ENCODE measurements at places on chromosomes 6 and 20. TPM values are rescaled to one million over a fixed set of nuclear protein-coding genes. Genes with fewer than 3 reads are reported as not detected.

- no peaks in the 10 kb centered on the region for H3K36me3 ChIP-seq
- no peaks in the 10 kb centered on the region for H3K4me1 ChIP-seq
- no peak overlapping the region for H3K4me3 ChIP-seq
- H3K27ac ChIP-seq = no peak overlapping the region
- no peak for DNase-seq
Measured at GRCh38 chr20:4045741-4046140, 30.4 kb upstream of the RNF24 start.

DNA sequence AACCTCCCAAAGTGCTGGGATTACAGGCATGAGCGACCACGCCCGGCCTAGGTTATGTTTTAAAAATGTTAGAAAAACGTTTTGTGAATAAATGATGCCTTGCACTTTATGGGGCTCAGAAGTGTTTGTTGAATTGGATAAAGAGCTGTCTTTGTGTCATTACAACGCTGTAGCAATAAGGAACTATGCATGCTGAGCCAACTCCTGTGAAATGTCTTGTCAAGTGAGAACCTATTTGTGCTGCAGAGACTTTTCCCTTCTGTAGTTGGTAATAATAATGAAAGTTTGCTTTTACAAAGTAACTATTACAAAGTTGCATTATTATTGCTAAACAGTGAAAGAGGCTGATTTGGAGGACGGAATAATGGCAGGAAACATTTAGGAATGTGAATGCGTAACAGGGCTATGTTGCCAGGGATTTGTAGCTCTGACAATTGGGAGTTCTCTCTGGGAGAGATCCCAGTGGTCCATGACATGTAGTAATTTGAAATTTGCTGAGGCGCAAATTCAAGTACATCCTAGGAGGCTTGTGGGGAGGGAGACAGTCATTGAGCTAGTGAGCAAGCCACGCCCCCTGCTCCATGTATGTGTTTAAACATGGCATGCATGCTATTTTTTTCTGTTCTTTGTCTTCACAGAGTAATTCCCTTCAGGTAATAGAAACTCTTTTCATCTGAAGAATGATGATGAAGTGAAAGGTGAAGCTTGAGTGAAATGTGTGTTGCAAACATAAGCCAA is 16.8 kb upstream of the BICRAL start:
- no peak overlapping the region for H3K4me3 ChIP-seq
- no peaks in the 10 kb centered on the region for H3K36me3 ChIP-seq
- no peaks in the 10 kb centered on the region for H3K27me3 ChIP-seq
- H3K4me1 ChIP-seq = peaks cover 12% of the 10 kb centered on the region
- H3K27ac ChIP-seq = no peak overlapping the region

GRCh38 chr20:16007164-16007563 is 566.1 kb downstream of the KIF16B start:
- H3K27me3 ChIP-seq = no peaks in the 10 kb centered on the region
- H3K4me1 ChIP-seq = no peaks in the 10 kb centered on the region
- no peaks in the 10 kb centered on the region for H3K36me3 ChIP-seq
- no peak overlapping the region for H3K4me3 ChIP-seq
- DNase-seq = no peak

DNA sequence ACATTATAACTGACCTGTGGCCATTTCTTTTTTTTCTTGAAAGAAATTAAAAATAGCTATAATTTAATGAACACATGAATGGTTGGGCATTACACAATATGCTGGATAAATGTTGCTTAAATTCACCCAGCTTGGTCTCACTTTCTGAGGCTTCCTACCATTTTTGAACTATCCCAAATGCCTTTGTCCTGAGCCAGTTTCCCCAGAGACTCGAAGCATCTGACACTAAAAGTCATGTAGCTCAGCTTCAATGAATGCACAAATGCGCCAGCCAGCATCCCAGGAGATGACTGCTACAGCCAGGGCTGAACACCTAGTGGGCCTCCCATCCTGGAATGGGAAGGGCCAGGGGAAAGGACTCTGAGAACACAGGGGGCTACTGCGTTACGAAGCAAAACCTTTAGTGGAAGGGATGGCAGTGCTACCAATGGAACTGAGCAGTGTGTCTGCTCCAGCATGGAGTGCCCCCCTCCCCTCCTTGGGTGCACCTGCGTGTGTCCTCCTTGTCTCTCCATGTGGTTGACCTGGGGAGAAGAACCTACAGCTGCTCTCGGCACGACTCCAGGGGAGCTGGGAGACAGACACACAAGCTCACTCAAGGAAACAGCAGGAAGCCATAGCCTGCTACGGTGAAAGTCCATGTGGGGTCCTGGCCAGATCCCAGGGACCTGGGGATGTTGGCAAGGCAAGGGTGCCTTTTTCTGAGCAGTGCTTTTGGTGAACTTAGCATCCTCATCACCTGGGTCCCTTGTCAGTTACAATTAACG is 60.9 kb downstream of the IRF4 start:
- no peak for DNase-seq
- H3K4me3 ChIP-seq = no peak overlapping the region
- H3K27me3 ChIP-seq = no peaks in the 10 kb centered on the region
- no peak overlapping the region for H3K27ac ChIP-seq
- peaks cover 10% of the 10 kb centered on the region for H3K4me1 ChIP-seq

Gene RAET1G
- not detected for polyA plus RNA-seq

Data from CD8-positive, alpha-beta memory T cell (primary cell).